ENCODE measurements at places on chromosomes 2 and 18. TPM values are rescaled to one million over a fixed set of nuclear protein-coding genes. Genes with fewer than 3 reads are reported as not detected.

Gene ZNF521
- not detected for total RNA-seq

Gene CMPK2
- 8.7 TPM for total RNA-seq

Gene MIB1
- total RNA-seq: 24.7 TPM

Gene UCN
- 1.5 TPM for total RNA-seq

Gene RGPD4
- total RNA-seq: 0.19 TPM

Gene REG3G
- total RNA-seq: not detected

Gene ANTXR1
- 0.32 TPM for total RNA-seq

Gene ACADL
- total RNA-seq: not detected

DNA sequence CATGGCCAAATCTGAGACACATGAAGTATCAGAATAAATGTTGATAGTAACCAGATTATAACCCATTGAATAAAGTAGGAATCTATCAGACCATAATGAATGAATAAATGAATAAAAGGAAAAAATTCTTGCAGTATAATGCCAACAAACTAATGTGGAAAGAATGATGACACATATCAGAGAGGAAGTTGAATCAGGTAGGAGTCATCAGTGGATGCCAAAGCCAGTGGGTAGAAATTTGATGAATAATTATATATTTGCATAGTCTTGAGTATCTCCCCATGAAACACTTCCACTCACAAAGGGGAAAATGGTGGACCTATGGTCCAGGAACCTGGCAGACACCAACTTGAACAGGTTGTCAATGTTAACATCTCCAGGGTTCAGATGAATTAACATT is 68.6 kb downstream of the GALNT3 start:
- DNase-seq: no peak

- no peak for DNase-seq
Measured at GRCh38 chr2:32523686-32524085, 104.2 kb upstream of the TTC27 start.

- no peak for DNase-seq
Measured at GRCh38 chr2:42959234-42960001, 167.0 kb upstream of the HAAO start.

DNA sequence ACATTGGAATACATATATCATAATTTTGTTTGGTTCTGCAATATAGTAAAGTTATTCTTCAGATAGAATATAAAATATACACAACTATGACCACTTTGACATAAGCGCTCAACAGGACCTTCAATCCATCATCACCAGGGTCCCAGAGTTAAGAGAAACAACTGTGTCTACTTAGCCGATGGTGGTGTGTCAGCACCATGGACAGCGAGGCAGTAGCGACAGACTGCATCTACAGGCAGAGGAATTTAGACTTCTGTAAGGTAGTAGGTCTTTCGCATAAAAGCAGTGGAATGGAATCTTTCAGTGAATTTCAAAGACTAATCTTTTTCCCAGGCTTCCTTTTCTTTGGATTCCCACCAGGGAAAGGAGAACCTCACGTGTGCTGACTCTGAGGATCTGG is 20.5 kb upstream of the LRPPRC start:
- peak; percentile 70 for DNase-seq

DNA sequence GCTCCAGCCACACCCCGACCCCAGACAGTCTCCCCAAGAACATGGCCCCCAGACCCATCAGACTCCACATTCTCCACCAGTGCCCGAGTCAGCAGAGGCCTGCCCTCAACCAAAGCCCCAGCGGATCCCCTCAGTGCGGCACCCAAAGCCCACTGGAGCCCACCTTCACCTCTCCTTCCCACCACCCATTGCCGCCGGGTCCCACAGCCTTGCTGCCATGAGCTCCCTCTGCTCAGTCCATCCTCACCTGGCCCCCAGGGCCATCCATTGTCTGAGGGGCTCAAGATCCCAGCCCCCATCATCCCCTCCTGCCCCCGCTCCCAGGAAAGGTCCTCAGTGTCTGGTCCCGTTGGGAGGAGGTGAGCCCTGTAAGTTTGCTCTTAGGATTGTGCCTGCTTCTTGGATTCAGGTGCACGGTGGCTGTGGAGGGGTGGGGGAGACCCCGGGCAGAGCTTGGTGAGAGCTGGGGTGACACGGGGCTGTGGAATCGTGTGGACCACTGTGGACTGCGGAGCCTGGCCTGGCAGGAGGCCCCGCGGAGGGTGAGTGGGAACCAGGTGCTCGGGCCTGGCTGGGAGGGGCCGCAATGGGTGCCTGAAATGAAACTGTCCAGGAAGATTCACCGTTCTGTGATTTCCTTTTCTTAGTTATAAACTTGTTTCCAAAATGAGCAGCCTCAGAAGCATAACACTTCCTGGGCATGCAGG is 32.7 kb upstream of the GPC1 start:
- no peak for DNase-seq

GRCh38 chr2:237591141-237591881 is 777 bp upstream of the RAB17 start:
- DNase-seq: peak; percentile 42

GRCh38 chr2:232481322-232482140 is 6.1 kb downstream of the ECEL1 start:
- no peak for DNase-seq

- DNase-seq: no peak
Measured at GRCh38 chr2:66525606-66526005, 90.7 kb downstream of the MEIS1 start.

- no peak for DNase-seq
Measured at GRCh38 chr2:128395640-128396499, 77.2 kb upstream of the HS6ST1 start.

DNA sequence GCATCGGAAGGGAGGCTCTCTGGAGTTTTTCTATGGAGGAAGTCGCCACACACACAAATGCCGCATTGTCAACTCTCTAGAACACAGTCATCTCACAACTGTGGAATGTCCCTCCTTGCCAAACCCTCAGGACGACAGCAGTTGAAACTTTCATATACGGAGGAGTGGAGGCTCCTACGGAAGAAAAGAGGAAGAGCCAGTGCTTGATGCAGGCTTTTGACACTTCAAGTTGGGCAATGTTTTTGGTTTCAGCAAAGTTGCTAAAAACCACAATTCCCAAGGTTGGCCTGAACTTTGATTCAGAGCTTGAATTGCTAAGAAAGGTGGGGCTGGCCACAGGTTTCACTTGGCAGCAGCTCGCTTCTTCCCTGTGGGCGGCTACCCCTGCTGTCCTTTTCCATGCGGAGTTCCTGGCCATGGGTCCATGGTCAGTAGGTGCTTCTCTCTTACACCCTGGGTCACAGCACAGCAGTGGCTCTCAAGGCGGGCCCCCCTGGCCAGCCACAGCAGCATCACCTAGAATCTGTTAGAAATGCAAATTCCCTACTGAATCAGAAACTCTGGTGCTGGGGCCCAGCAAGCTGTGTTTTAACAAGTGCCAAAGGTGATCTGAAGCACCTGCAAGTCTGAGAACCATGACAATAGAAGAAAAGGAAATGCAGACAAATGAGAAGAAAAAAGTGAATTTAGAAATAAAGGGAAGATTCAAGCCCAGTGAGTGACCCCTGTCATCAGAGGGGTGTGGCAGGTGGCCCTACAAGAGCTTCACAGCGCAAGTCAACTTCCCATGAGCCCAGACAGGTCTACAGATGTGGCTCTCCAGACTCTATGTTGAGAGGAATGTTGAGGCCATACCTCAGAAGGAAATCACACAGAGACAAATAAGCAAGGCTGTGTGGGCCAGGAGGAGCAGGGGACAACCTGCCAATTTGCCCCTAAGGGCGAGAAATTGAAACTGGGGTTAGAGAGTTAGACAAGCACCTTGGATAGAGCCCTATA is 856.4 kb downstream of the RNF144A start:
- peak; percentile 66 for DNase-seq

DNA sequence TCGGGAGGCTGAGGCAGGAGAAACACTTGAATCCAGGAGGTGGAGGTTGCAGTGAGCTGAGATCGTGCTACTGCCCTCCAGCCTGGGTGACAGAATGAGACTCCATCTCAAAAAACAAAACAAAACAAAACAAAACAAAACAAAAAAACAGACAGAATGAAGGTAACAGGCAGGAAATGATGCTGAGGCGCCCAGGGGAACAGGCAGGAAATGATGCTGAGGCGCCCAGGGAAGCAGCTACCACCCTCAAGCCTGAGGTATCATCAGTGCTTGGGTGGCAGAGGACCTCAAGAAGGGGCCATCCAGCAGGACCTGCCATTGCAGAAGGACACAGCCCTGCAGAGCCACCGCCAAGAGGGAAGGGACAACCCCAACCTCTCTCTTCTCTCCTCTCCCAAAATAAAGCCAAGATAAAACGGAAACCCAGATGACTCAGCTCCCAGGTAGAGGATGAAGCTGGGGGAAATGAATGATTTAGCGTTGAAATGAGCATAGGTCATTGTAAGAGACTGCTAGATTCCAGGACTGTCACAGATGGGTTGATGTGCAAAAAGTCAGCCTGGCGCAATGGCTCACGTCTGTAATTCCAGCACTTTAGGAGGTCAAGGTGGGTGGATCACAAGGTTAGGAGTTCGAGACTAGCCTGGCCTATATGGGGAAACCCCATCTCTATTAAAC is 19.3 kb downstream of the SOWAHC start:
- peak; percentile 8 for DNase-seq

DNA sequence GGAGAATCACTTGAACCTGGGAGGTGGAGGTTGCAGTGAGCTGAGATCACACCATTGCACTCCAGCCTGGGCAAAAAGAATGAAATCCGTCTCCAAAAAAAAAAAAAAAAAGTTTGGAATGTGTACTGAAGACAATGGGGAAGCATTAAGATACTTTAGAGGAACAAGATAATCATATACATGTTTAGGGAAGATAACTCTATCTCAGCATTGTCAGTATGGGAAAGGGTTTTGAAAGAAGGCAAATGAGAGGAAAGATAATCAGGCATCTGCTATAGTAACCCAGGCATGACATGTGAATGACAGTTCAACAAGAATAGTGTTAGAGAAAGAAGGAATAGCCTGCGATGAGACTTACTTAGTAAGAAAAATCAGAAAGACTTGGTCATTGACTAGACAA is 112.0 kb downstream of the ATAD2B start:
- DNase-seq: no peak

- no peak for DNase-seq
Measured at GRCh38 chr2:128513116-128513960, 194.7 kb upstream of the HS6ST1 start.

DNA sequence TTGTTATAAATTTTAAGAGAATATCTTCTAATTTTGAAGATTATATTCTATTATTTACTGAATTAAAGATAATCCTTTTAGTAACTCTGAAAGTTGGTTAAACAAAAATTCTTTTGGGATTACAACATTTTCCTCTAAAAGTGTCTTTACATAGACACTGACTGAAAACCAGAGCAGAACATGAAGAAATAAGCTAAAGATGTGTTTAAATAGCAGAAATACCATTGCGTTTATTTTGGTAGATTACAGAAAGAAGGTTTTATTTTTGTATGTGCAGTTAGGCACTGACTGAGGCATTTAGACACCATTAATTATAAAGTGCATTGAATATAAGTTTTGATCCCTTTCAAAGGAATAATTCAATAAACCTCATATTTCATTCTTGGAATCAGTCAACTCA is 13.5 kb upstream of the NPC1 start:
- no peak for DNase-seq

GRCh38 chr2:231276987-231277386 is 78.6 kb downstream of the ARMC9 start:
- peak; percentile 32 for DNase-seq

GRCh38 chr2:230868161-230868946 is 3.6 kb downstream of the ITM2C start:
- no peak for DNase-seq

- DNase-seq: no peak
Measured at GRCh38 chr18:54210463-54210862, 14.0 kb downstream of the MBD2 start.

DNA sequence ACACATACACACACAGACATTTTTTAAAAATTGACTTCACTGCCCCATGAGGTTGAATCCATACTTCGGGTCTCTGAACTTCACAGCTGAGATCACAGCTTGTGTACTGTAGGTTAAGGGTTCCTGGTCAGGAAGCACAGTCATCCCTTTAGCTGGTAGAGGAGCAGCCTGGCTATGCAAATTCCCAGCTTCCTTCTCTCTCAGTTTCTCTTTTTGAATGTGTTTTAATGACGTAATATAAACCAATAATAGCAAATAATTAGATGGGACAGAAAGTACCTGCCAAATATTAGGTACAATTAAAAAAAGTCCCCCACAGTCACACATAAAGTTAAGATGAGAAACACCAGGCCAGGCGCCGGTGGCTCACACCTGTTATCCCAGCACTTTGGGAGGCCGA is 178.7 kb downstream of the ZNF385B start:
- DNase-seq: no peak

GRCh38 chr2:238106698-238107524 is 6.8 kb downstream of the ESPNL start:
- peak; percentile 37 for DNase-seq

DNA sequence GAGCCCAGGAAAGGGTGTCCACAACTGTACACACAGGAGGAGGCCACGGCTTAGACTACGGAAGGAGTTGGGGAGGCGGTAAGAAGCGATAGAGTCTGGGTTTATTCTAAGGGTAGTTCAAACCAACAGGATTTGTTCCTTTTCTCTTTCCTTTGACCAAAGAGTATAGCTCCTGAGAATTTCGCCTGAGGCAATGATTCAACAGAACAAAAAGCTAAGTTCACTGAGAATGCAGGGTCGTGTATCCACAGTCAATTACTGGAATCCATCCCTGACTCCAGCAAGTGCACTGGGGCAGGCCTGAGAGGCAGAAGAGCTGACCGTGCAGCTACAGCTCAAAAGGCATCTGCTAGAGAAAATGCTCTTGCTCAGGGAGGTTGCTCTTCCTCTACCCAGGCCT is 140.9 kb downstream of the TFCP2L1 start:
- no peak for DNase-seq

- DNase-seq: no peak
Measured at GRCh38 chr2:188145885-188146284, 145.8 kb upstream of the GULP1 start.

- DNase-seq: peak; percentile 68
Measured at GRCh38 chr2:209334188-209335017, 89.4 kb upstream of the MAP2 start.

- DNase-seq: peak; percentile 61
Measured at GRCh38 chr2:129923265-129924091, 56.0 kb upstream of the RAB6C start.

DNA sequence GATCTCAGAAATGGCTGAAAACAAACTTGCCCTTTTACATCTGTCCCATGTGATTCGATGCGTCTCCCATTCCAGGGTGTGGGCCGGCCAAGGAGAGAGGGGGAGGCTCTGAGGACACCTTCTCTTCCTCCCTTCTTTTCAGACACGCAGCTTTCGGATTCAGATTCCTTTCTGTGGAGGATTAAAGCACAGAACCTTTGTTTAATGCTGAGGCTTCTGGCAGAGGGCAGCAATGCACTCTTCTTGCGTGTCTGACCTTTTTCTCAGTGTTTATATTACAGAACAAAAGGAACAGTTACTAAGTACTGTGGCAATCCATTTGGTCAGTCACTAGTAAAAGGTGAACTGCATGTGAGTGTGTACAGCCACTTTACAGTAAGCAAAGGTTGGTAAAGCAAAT is 268.9 kb upstream of the CCDC68 start:
- no peak for DNase-seq
